Mucosa of descending colon (tissue), 3 donors: ENCODE measurements at places on chromosomes 2 and 18. TPM values are rescaled to one million over a fixed set of nuclear protein-coding genes. Genes with fewer than 3 reads are reported as not detected.

MC5R gene
- not detected for total RNA-seq

KIAA1328 gene
- 6.0 TPM for total RNA-seq

TMEM198 gene
- total RNA-seq: 2.7 TPM

NAT8 gene
- total RNA-seq: 0.52 TPM

TRIM43 gene
- total RNA-seq: not detected

COL4A3 gene
- total RNA-seq: 0.36 TPM

MTCL1 gene
- 15.4 TPM for total RNA-seq

TEX44 gene
- not detected for total RNA-seq

GAL3ST2 gene
- total RNA-seq: 42.4 TPM

BCL11A gene
- 59.6 TPM for total RNA-seq

ACMSD gene
- not detected for total RNA-seq

GNAL gene
- 20.7 TPM for total RNA-seq

CCDC178 gene
- not detected for total RNA-seq

ERBB4 gene
- total RNA-seq: not detected

GDF7 gene
- 0.14 TPM for total RNA-seq

TRPM8 gene
- not detected for total RNA-seq

POTEI gene
- 0.07 TPM for total RNA-seq

C2orf80 gene
- total RNA-seq: not detected

ASB18 gene
- total RNA-seq: not detected

SPC25 gene
- 2.5 TPM for total RNA-seq

ELOA2 gene
- not detected for total RNA-seq

TBR1 gene
- not detected for total RNA-seq

ORC4 gene
- total RNA-seq: 49.9 TPM

MC4R gene
- not detected for total RNA-seq

TMEM163 gene
- 1.5 TPM for total RNA-seq

UGT1A5 gene
- total RNA-seq: 2.1 TPM

NEB gene
- 0.54 TPM for total RNA-seq

FRZB gene
- 5.9 TPM for total RNA-seq

EDAR gene
- total RNA-seq: 0.60 TPM

SPR gene
- 60.9 TPM for total RNA-seq

AP1S3 gene
- total RNA-seq: 8.6 TPM

FOXD4L1 gene
- total RNA-seq: 0.32 TPM

MARCHF4 gene
- 0.22 TPM for total RNA-seq

ZNF521 gene
- 3.2 TPM for total RNA-seq

EFEMP1 gene
- 40.8 TPM for total RNA-seq

RAMP1 gene
- 4.9 TPM for total RNA-seq

REG1A gene
- total RNA-seq: 885 TPM

PER2 gene
- 26.8 TPM for total RNA-seq

EN1 gene
- total RNA-seq: not detected
